Osteoblast (primary cell): ENCODE measurements at places on chromosomes 4 and X. TPM values are rescaled to one million over a fixed set of nuclear protein-coding genes. Genes with fewer than 3 reads are reported as not detected.
A peak's percentile ranks its signal among the peaks of the same experiment; 100 is the strongest.

DNA sequence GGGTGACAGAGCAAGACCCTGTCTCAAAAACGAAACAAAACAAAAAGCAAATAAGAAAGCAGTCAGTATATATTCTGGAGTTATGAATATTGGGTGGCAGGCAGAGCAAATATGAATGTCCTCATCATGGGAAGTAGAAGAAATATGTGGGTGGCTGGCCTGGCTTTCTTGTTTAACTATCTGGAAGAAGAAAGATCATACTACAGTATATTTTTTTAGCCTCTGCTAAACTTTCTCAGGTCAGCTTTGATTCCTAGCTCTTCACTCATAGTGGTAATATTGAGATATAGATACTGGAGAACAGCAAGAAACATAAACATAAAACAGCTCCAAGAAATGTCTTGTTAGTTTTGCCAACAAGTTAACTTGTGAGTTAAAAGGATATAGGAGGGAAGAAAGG lies 192.5 kb downstream of the SOWAHB start:
- DNase-seq: no peak

- no peak for DNase-seq
Measured at GRCh38 chrX:132615391-132616131, 126.7 kb upstream of the MBNL3 start.

FAM236D gene
- total RNA-seq: not detected in 2 replicates

DNA sequence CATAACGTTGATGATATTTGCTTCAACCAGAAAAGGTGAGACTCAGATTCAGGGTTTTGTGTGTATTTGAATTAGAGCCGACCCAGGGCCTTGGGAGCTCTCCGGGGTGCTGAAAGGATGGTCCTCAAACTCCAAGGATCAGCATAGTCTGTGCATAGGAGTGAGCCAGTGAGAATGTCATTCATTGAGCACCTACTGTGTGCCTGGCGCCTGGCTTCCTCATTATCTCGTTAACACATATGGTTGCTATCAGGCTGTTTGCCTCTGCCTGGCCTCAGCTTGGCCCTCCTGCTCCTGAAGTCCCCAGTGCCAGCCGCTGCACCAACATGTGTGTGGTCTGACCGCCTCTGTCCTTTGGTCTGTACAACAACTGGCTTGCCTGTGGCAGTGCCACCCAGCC lies 25.1 kb upstream of the JAKMIP1 start:
- no peak for DNase-seq

AMBN gene
- total RNA-seq: not detected in 2 replicates

- no peak for DNase-seq
Measured at GRCh38 chr4:53932796-53933610, 131.4 kb downstream of the CHIC2 start.

GRCh38 chrX:275967-276580 lies 5.1 kb upstream of the PLCXD1 start:
- DNase-seq: peak; percentile 97

GAGE12J gene
- not detected in 2 replicates for total RNA-seq

- no peak for DNase-seq
Measured at GRCh38 chr4:123361195-123361861, 35.3 kb upstream of the SPRY1 start.

DNA sequence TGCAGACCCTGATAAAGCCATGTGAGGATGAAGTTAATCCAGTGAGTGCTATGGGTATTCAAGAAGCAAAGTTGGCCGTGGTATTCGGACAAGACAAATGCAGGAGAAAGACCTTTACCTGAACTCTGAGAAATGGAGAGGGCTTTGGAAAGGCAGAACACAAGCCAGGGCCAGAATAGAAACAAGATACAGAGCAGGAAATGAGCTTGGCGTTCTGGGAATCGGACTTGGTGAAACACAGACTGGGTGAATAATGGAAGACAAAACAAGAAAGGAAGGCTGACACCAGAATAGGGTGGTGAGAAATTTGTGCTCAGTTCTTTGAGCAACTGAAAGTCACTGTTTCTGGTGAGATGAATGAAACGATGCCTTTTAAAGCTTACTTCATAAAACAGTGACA lies 83.3 kb downstream of the VEGFC start:
- no peak for DNase-seq

DYNLT3 gene
- total RNA-seq: 56.6 and 58.6 TPM in 2 replicates

P2RY8 gene
- under 0.01 TPM in 1 of 2 replicates, not detected in the other for total RNA-seq

GRCh38 chr4:53854991-53855568 lies 209.3 kb downstream of the CHIC2 start:
- DNase-seq: no peak

DNA sequence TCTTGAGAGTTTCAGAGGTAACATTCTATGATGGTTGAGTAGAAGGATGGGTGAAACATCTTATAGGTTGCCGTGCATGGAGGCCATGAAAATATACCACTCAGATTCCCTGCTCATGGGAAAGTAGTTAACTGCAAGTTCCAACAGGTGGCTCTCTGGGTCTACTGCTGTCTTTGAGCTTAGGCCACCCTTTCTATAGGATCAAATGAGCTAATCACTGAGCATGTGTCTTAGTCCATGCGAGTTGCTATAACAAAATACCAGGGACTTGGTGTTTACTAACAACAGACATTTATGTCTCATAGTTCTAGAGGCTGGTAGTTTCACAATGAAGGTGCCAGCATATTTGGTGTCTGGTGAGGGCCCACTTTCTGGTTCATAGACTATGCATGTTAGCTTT lies 144.8 kb upstream of the UNC5C start:
- no peak for DNase-seq

DAPP1 gene
- total RNA-seq: not detected in 2 replicates

TRIM2 gene
- total RNA-seq: 39.8 and 54.5 TPM in 2 replicates

GRCh38 chr4:163470391-163470790 lies 3.2 kb downstream of the TKTL2 start:
- DNase-seq: no peak

POLA1 gene
- total RNA-seq: 10.0 and 11.9 TPM in 2 replicates

- DNase-seq: no peak
Measured at GRCh38 chr4:65880594-65880993, 210.3 kb upstream of the EPHA5 start.

- no peak for DNase-seq
Measured at GRCh38 chr4:101693842-101694398, 96.6 kb upstream of the BANK1 start.

DNA sequence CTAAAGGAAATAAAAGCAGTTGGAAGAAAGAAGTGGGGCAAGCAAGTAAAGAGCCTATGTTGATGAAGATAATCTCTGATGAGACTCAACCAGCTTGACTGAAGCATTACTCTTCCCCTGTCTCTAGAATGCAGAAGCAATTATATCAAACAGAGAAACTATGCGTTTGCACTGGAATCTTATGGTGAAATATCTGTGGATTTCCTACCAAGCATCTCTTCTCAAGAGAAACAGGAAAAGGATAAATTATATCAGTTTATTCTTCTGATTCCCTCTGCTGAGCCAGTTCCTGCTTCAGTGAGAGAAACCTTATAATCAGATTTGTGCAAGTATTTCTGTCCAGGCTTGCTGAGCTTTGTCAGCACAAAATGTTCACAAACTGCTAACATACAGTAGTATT lies 316.7 kb upstream of the SLC7A11 start:
- no peak for DNase-seq

GRCh38 chrX:150934453-150934852 lies 36.0 kb upstream of the CD99L2 start:
- peak; percentile 87 for DNase-seq

DNA sequence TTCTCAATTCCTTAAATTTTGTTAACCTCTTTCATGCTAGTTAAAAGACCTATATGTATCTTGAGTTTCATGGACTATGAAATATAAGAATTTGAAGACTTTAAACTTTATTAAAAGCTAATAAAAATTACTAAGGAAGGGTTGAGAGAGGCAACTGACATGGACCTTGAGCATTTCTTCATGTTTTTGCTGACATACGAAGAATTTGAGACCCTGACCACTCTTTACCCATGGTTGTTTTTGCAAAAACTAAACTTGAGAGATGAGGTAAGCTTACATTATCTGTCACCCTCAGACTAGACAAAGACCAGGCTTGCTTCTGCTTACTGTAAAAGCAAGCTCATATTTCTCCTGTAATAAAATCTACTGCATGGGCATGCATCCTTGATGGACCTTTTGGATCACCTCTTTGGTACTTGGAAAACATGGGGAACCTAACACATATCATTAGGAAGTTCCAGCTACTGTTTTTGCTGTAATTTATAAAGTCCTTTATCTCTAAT lies 338.2 kb upstream of the PABPC4L start:
- DNase-seq: no peak

DNA sequence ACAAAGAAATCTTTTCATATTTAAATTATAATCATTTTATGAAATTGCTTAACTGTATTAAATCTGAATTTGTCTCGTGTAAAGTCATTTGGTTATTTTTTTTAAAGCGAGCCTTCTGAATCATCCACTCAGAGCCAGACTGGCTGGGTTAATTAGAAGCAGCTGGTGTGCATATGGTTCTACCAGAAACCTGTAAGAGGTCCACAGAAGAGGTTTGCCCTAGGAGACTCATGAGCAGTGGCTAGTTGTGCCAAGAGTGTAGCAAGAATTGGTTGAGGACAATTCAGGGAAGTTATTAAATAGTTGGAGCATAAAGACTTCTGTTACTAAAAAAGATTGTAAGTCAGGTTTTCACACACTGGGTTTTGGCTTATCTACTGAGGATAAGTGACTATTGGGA lies 267.4 kb downstream of the IL1RAPL2 start:
- DNase-seq: peak; percentile 32

DNA sequence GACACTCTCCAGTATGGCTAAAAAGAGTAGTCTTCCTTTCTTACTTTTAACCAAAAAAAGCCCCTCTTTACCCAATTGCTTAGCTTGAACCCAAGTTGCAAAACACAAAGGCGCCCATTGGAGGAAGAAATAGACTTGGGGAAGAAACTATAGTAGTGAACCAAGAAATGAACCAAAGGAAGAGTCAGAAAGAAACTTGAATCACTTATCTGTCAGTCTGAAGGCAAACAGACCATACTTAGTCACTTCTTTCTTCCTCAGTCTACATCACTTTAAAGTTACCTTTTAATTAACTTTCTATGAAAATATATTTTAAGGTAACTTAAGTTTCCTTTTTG lies 161.4 kb upstream of the GIMD1 start:
- DNase-seq: no peak

- no peak for DNase-seq
Measured at GRCh38 chr4:170990989-170991589, 822.1 kb upstream of the GALNTL6 start.

GRCh38 chr4:36332023-36332781 lies 50.8 kb downstream of the DTHD1 start:
- DNase-seq: no peak

DNA sequence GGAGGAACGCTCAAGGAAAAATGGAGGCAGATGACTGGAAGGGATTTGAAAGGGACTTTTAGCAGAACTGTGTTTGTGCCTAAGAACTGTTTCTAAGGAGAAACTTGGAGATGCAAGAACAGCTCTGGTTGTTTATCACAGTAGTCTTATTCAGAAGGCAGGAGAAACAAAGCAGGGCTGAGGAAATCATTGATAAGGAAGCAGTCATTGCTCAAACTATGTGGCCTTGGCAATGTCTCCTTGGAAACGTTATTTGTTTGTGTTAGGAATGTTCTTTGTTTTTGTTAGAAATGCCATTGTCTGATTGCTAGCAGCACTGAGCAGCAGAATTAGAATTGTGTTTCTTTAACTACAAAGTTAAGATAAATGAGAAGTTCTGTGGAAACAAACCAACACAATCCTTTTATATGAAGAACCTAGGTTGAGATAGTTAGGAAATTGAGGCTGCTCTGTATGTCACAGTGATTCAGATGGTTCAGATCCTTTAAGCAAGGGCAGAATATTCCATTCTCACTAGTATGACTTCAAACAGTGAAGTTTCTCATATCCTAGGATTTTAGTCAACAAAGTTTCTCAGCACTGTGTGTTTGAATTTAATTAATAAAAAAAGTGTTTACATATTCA lies 1191.3 kb upstream of the IGFBP7 start:
- no peak for DNase-seq

DNA sequence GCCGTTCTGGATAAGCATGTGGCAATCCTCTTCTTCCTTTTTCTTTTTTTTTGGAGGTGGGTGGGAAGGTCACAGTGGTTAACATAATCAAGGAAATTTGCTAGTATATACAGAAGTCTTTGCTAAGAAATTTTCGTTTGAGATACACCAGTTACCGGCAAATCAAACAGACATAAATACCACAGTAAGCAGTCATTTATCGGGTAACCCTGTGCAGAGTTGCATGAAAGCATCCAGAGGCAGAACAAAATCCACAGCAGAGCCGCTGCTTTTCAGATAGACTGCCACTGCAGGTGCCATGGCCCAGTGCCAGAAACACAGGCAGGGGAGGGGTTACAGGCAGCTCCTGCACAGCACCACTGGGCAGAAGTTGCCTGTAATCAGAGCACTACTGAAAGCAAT lies 179.1 kb upstream of the MAB21L2 start:
- DNase-seq: no peak

DNA sequence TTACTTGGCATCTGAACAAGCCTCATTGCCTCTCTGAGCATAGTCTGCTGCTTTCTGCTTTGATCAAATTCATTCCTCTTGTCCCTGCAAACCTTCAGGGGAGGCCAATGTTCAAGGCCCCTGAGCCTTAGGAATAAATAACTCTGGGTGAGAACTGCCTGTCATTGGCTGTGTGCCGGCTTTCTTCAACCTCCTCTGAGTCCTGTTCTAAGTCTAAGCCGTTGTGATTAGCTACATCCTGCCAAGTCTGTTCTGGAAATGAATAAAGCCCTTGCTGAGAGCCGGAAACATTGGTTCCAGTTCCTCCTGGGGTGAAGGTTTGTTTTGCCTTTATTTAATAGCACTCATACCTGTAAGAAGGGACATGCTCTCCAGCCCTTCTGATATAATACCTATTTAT lies 13.8 kb downstream of the RNF4 start:
- DNase-seq: peak; percentile 87

GRCh38 chr4:140844061-140844460 lies 87.9 kb upstream of the TBC1D9 start:
- no peak for DNase-seq

C4orf17 gene
- not detected in 2 replicates for total RNA-seq

DNA sequence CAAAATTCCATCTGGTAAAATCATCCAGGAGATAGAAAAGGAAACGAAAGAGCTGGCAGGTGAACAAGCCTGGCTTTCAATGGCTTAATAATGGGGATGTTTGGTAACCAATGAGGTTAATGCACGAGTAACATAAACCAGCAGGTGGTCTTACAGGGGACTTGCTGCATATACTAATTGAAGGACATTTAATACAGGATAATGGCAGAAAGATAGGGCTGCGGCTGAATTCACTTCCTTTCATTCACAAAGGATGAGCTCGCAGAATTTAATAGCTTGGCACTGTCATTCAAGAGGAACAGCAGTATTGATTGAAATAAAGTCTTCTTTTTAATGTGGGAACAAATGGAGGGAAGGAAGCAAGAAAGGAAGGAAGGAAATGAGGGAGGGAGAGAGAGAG lies 156.3 kb upstream of the RAI2 start:
- no peak for DNase-seq
